ENCODE measurements at places on chromosomes 4 and X.

- DNase-seq = peak; percentile 7
Observed at GRCh38 chr4:60463857-60464502, 736.1 kb upstream of the ADGRL3 start.

- peak; percentile 80 for DNase-seq
Observed at GRCh38 chrX:35711281-35711680, 86.9 kb upstream of the MAGEB16 start.

DNA sequence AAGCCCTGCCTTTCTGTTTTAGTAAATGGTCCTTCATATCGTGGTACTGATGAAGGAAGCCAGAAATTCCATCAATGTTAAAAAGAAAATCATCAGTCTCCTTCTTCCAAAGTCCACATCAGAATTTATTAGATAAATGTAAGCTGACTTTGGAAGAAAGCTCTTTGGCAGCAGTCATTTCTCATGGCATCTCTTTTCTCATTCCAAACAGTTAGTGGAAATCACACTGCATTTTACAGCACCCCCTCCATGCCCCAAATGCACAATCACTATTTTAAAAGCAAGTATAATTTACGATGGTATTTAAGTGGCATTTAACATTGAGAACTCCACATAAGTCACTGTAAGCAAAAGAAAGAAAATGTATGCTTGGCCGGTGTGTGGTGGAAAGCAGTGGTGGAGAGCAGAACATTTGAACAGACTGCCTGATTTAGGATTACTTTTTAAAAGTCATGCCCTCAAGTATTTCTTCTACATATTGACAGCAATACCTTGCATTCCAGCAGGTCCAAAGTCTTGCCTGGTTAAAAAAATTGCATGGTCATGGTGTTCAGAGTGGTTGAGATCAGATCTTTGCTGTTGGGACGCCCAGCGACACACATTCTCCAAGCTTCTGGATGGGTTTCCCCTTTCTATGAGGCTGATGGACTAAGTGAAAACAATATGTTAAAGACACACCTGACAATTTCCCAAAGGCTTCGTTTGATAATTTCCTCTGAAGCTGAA lies 248.6 kb downstream of the ADAMTS3 start:
- DNase-seq = no peak

GRCh38 chr4:184598753-184599491 lies 50.3 kb downstream of the CASP3 start:
- DNase-seq = no peak

DNA sequence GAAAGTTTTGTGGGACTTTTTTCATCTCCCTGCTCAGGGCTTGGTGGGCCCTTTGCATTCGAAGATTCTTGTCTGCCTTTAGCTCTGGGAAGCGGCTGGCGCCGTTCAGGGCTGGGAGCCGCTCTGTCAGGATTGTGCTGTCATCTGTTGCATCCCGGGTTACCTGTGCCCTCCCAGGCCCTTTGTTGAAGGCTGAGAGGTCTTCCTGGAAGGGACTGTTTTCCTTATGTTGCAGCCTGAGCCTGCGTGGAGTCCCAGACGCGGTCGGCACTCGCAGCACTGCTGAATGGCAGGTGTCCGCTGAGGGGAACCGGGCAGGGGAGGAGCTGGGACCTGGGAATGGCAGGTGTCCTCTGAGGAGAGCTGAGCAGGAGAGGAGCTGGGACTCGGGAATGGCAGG lies 15.9 kb downstream of the RGS12 start:
- no peak for DNase-seq

DNA sequence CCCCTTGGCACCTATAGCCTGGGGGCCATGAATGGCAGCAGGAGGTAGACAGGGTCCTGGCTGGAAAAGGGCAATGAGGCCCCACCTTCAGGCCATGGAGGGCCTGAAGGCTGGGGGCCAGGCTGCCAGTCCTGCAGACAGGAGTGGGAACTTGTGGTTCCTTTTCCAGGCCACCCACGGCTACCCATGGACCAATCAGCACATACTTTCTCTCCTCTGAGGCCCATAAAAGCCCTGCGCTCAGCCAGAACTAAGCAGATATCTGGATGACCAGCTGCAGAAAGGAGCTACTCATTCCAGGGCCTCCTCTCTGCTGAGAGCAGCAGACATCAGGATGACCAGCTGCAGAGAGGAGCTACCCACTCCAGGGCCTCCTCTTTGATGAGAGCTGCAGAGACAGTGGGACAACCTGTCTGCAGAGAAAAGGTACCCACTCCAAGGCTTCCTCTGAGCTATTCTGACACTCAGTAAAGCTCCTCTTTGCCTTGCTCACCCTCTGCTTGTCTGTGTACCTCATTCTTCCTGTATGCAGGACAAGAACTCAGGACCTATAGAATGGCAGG lies 67.2 kb downstream of the NAA11 start:
- no peak for DNase-seq

GRCh38 chr4:140995058-140995457 lies 138.2 kb downstream of the RNF150 start:
- no peak for DNase-seq

DNA sequence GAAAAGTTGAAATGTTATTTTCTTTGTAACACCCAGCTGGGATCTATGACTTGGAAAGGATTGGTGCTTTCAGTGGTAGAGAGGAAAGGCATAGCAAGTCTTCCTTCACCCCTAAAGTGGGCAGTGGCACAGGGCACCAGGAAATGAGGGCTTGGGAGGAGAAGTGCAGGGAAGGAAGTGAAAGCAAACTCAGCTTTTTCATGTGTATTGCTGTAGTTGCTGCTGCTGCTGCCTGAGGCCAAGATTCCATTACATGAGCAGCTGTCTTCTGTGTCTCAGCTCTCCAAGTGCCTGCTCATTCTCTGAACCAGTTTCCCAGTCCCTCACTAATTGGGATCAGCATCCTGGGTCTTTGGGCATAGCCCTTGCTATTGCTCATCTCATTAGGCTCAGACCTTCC lies 2.6 kb downstream of the HCCS start:
- no peak for DNase-seq

DNA sequence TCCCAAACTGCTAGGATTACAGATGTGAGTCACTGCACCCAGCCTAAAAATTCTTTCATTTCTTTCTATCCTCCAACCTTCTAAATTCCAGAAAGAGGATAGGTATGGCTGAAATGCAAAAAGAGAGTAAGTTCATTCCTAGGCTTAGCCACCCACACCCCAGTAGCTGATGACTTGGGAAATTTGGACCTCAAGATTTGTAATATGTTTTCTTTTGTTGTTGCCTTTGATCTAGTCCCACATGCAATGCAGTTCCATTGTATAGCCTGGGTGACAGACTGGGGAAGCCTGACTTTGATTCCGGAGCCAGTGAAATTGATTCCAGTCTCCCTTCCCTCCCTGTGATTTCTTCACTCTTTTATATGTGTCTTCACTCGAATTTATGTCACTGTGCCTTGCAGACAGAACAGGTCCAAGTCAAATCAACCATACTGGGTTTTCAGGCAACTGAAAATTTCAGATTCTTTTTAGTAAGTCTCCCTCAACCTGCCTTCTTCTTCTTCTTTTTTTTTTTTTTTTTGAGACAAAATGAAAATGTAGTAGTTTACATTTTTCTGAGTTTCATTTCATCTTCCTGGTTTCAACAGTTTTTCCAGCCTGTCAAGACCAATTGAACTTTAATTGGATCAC lies 176.2 kb upstream of the RBPJ start:
- peak; percentile 62 for DNase-seq

GRCh38 chr4:3671571-3672464 lies 94.4 kb upstream of the ADRA2C start:
- no peak for DNase-seq
